ENCODE measurements at places on chromosomes 2 and 18.
A peak's percentile ranks its signal among the peaks of the same experiment; 100 is the strongest.

GRCh38 chr2:112923237-112923966 is 12.4 kb downstream of the IL37 start:
- DNase-seq, result no peak

GRCh38 chr2:172278667-172279066 is 148.7 kb upstream of the ITGA6 start:
- no peak for DNase-seq

- DNase-seq, result no peak
These were observed 2.4 kb downstream of the CASP8 start for GRCh38 chr2:201262718-201263117.

- no peak for DNase-seq
These were observed 34.1 kb upstream of the KLHL29 start for GRCh38 chr2:23350792-23351355.

- no peak for DNase-seq
These were observed 72.1 kb downstream of the PSMG2 start for GRCh38 chr18:12774982-12775381.

- no peak for DNase-seq
These were observed 96.2 kb upstream of the EPAS1 start for GRCh38 chr2:46200861-46201605.

GRCh38 chr2:191499874-191500565 is 177.9 kb upstream of the NABP1 start:
- DNase-seq, result no peak

DNA sequence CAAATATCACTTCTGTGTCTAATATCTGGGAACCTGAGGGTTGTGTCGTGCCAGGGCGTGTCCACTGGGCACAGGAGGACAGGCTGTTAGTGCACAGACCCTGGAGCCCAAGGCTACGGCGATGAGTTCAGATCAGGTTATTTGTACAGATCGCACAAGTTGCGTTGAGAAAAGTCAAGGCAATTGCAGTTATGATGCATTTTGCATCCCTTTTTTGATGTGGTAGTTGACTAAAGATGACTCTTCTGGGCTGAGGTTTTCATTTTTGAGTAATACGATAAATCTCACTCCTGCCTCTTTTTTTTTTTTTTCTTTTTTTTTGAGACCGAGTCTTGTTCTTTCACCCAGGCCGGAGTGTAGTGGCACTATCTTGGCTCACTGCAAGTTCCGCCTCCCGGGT is 7.2 kb downstream of the RBFA start:
- DNase-seq, result no peak

DNA sequence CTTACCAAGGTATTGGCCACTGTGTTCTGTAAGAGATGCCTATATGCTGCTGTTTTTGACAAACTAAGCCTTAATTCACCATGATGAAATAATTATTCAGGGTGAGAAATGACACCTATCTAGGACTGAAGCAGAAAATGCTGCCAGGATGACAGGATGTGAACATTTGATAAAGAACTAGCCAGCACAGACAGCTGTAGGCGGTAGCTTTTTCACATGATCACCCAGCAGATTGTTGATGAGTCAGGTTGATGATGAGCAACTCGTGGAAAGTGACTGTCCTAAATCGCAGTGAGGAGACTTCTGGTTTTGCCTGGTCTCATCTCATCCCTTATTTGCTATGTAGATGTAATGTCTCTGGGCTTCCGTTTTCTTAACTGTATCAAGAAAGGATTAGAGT is 144.1 kb downstream of the PRPF40A start:
- DNase-seq, result peak; percentile 21

- DNase-seq, result no peak
These were observed 17.6 kb upstream of the TMEM247 start for GRCh38 chr2:46461709-46462171.

DNA sequence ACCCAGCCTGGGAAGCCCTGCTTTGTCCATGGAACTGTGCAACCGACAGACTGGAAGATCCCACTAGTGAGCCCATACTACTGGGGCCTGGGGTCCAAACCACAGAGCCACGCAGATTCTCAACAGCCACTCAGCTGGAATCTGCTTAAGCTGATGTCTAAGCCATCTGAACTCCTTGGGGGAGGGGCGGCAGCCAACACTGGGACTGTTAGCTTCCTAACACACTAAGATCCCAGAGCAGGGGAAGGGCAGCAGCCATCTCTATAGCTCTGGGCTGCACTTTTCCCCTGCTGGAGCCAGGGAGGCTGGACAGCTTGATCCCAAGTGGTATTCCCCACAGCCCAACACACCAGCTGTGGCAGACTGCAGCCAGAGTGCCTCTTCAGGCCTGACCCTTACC is 118.3 kb downstream of the RPRM start:
- no peak for DNase-seq

- no peak for DNase-seq
These were observed 378.2 kb downstream of the STK39 start for GRCh38 chr2:167869200-167869599.

- DNase-seq, result no peak
These were observed 267.1 kb downstream of the PRKCE start for GRCh38 chr2:45918463-45919159.

DNA sequence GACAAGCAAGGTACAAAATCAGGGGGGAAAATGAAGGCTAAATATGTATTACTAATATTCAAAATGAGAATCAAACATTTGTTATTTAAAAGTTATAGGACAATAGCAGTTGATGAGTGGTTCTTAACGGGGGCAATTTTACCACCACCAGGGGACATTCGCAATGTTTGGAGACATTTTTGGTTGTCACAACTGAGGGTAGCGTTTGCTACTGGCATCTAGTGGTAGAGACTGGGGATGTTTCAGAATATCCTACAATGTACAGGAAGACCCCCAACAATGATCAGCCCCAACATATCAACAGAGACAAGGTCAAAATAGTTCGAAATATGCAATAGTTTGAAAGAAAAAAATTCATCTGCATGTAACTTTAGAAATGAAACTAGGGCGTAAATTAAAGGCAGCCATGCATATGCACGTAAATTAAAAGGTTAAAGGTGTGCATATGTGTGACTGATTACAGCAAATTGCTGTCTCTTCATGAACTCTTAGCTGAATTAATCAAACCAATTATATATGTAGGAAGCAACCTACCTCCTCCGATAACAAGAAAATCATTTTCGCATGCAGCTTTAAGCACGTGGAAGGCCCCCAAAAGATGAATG is 61.2 kb upstream of the CUL3 start:
- DNase-seq, result no peak

DNA sequence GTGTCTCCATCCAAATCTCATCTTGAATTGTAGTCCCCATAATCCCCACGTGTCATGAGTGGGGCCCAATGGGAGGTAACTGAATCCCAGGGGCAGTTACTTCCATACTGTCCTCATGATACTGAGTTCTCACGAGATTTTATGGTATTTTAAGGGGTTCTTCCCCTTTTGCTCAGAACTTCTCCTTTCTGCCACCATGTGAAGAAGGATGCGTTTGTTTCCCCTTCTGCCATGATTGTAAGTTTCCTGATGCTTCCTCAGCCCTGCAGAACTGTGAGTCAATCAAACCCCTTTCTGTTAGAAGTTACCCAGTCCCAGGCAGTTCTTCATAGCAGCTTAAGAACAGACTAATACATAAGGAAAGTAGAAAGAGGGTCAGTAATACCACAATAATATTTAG is 480.4 kb downstream of the KCNJ3 start:
- no peak for DNase-seq

DNA sequence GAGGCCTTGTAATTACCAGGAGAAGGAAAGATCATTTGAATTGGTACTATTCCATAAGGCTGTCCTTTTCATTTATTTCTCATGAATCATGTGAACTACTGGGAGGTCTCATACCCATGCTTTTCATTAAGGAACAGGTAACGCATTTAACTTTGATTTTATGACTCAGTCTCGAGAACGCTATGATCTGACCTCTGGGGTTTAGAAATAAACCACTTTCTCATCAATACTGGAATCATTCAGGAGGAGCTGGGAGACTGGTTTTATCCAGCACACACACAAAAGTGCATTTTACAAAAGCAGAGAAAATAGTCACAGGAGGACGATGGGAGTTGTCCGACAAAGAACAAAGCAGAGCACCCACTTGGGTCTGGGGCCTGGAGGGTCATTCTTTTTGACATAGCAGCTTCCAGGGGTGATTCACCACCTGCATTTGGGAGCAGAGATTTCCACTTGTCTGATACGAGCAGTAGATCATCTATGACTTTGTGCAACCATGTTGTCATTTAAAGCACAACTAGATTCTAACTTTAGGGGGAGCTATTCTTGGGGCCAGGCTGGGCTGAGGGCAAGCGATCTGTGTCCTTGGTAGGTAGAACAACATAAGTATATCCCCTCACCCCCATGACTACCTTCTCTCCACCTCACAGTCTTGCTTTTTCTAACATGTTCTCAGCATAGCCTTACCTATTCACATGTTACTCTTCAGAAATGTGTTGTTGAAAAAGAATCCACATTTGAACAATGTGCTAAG is 95.9 kb upstream of the SCG2 start:
- no peak for DNase-seq

GRCh38 chr2:118661179-118661578 is 186.3 kb downstream of the EN1 start:
- DNase-seq, result no peak

DNA sequence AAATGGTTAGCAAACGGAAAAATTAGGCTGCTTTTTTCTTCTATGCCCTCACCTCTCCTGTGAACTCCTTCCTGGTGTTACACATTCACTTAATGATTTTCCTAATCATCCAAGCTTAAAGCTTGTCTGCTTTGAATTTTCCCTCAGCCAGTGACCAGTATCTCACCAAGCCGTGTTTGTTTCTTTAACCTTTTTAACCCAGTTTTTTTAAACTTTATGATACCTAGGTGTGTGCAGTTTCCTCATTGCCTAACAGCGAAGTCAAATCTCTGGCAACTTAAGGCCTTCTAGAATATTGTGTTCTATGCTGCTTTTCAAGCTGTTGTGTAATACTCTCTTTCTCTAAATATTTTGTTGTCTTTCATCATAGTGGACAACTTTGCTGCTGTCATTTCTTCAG is 113.0 kb downstream of the PIK3C3 start:
- no peak for DNase-seq

GRCh38 chr2:66555501-66556324 is 120.8 kb downstream of the MEIS1 start:
- no peak for DNase-seq

- peak; percentile 43 for DNase-seq
These were observed 688 bp downstream of the CDH20 start for GRCh38 chr18:61333746-61334490.

- no peak for DNase-seq
These were observed 2.2 kb downstream of the CCDC102B start for GRCh38 chr18:68800075-68800474.

DNA sequence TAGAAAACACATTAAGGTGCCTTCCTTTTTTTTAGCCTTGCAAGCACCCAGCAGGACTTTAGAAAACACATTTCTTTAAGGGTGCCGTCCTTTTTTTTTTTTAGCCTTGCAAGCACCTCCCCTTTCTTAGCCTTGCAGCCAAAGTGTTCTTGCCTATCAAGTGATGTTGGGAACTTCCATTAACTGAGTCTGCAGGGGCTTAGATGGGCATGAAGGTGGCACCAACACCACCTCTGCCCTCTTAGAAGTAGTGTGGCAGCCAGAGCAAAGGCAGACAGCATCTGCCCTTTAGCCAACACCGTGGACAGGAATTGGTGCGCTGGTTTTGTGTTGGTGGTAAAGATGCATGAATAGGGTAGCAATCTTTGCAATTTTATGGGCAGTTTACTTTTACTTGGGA is 211.6 kb upstream of the SP5 start:
- DNase-seq, result no peak

- no peak for DNase-seq
These were observed 9.4 kb downstream of the CAPG start for GRCh38 chr2:85400541-85401463.

GRCh38 chr2:204796581-204796980 is 251.3 kb downstream of the PARD3B start:
- no peak for DNase-seq

GRCh38 chr2:32496662-32497061 is 131.2 kb upstream of the TTC27 start:
- no peak for DNase-seq

- DNase-seq, result no peak
These were observed 12.1 kb upstream of the HMSD start for GRCh38 chr18:63936932-63937393.

DNA sequence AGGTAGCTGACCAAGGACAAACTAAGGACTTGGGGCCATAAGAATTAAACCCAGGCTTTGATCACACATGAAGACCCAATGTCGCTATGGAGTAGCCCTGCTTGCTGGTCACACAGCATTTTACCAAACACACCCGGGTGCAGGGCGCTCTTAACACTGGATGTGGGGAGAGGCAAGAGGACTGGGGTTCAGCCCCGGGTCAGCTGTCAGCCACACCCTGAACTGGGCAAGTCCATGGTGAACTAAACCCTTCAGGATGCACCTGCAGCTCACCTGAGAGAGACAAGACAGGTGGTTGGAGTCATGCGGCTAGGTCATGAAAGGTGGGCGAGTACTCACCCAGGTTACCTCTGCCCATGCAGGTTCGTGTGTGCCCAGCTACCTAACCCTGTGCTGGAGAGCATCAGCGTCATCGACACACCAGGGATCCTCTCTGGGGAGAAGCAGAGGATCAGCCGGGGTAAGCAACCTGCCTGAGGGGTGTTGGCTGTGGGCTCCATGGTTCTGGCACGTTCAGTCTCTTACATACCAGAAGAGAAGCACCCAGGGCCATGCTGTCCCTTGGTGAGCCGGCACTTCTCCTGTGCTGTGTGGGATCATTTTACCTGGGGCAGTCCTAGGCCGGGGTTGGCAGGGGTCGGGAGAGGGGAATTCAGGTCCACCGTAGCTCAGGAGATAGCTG is 15.2 kb downstream of the EHD3 start:
- no peak for DNase-seq

DNA sequence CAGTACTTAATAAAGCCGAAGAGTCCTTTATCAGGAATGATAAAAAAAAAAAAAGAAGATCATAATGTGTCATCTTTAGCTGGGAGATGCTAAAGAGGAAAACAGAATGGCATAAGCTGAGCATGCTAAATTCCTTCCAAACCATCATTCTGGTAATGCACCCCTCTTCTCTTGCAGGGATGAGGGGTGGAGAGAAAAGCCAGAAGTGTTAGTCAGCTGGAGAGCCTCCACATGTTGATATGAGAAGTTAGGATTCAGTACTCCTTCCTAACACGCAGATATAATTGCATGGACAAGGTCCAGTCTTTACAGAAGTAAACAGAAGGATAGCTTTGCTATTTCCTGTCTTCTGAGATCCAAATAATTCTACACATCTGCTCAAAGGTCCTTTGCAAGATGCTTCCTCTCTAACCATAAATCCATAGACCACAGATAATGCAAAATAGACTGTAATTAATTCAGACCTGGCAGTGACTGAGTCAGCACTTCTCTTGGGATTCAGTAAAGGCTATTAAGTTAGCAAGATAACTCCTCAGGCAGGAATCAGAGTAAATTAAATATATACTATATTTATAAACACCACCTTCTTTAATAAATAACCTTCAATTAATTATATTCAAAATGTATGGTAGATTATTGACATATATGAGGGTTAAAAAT is 930.0 kb upstream of the KLHL29 start:
- no peak for DNase-seq

- no peak for DNase-seq
These were observed 125.7 kb downstream of the UXS1 start for GRCh38 chr2:106068451-106068850.

GRCh38 chr2:128651000-128651399 is 332.3 kb upstream of the HS6ST1 start:
- no peak for DNase-seq
